ENCODE measurements at places on chromosomes 3 and 15. TPM values are rescaled to one million over a fixed set of nuclear protein-coding genes. Genes with fewer than 3 reads are reported as not detected.

DNA sequence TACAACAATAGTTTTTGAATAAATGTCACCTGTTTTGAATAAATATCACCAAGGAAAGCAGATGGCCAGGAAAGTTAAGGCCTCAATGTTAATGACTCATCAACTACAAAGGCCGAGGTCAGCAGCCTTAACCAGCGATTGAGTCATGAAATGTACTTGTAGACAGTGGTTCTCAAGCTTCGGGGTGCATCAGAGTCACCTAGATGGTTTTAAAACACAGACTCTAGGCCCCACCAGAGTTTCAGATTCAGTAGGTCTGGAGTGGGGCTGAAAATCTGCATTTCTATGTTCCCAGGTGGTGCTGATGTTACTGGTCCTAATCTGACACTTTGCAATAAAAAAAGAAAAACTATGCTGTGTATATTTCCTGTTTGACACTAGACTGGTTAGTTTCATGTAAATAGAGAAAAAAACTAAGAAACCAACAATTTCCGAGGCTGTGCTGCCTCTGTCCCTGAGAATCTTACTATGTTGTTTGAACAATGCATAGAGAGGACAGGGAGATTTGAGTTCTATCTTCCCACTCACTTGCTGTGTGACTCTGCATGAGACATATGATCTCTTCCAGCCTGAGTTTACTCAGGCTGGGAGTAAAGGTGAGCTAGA is 9.8 kb downstream of the RAB27A start:
- no peak for DNase-seq

The ARPIN gene
- 31.1 TPM for polyA plus RNA-seq

- no peak for DNase-seq
Measured at GRCh38 chr15:38647683-38648082, 83.1 kb upstream of the RASGRP1 start.

DNA sequence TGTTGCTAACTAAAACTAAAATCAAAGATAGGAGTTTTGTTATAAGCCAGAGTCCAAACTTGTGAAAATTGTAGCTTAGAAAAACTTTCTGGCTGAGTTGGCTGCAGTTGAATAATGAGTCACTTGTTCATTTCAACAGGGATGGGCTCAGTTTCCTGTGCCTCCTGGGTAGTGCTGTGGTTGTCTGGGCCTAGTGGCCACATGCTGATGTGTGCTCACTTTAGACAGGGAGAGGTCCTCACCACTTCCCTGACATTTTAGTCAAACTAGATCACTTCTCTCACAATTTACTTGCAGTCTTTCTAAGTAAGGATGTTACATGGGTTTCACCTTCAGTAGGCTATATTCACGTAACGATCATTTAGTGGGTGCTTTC is 6.3 kb upstream of the UBE2Q2 start:
- DNase-seq: no peak

- no peak for DNase-seq
Measured at GRCh38 chr3:151483961-151484520, 23.2 kb upstream of the IGSF10 start.

The MANF gene
- polyA plus RNA-seq: 122 TPM

DNA sequence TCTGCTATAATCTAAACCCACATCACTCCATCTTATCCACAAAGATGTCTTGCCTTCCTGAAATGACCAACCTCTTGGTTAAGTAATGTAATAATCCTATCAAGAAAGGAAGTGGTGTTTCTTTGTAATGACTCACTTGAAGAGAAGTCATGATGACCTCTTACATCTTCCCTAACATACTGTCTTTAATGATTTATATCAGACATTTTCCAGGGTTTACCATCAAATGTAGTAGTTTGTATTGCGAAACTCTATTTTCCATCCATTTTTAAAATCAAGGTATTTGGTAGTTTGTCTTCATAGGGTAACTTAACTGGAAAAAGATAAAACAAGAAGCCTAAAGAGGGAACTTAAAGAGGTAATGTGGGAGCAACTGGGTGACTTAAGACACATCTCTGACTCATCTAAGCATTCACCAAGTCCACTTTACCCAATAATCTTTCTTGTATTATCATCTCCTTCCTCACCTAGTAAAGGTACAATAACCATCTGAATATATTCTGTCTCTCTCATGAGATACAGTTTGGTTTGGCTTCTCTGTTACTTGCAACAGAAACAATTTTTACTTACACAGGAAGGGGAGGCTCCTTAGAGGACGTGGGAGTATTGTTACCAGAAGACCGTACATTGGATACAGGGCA is 5.7 kb upstream of the MAPK6 start:
- no peak for DNase-seq

The TF gene
- polyA plus RNA-seq: 2.6 TPM

The MYO1E gene
- 169 TPM for polyA plus RNA-seq

The ANP32A gene
- polyA plus RNA-seq: 302 TPM

DNA sequence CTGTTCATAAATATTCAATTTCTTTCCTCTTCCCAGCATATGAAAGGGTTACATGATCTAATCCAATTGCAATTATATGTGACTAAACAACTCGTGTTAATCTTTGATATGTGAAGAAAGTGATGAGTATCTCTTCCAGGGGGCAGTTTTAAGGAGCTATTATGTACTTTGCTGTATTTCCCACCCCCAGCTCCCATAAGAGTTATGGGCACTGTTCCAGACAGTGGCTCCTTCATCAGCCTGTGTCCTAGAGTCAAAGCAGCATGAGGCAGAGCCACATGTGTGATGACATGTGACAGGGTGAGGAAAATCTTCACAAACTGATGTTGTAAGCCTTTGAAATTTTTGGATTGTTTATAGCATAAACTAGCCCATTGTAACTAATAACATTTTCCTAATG is 315.4 kb downstream of the DIPK2A start:
- DNase-seq: no peak

- no peak for DNase-seq
Measured at GRCh38 chr3:153903430-153903829, 217.8 kb upstream of the ARHGEF26 start.

GRCh38 chr3:34948517-34948916 is 690.8 kb upstream of the ARPP21 start:
- no peak for DNase-seq

Measured in right renal pelvis (tissue), 4 donors.